H7 (cell line): ENCODE measurements at places on chromosomes 12 and 14.

DNA sequence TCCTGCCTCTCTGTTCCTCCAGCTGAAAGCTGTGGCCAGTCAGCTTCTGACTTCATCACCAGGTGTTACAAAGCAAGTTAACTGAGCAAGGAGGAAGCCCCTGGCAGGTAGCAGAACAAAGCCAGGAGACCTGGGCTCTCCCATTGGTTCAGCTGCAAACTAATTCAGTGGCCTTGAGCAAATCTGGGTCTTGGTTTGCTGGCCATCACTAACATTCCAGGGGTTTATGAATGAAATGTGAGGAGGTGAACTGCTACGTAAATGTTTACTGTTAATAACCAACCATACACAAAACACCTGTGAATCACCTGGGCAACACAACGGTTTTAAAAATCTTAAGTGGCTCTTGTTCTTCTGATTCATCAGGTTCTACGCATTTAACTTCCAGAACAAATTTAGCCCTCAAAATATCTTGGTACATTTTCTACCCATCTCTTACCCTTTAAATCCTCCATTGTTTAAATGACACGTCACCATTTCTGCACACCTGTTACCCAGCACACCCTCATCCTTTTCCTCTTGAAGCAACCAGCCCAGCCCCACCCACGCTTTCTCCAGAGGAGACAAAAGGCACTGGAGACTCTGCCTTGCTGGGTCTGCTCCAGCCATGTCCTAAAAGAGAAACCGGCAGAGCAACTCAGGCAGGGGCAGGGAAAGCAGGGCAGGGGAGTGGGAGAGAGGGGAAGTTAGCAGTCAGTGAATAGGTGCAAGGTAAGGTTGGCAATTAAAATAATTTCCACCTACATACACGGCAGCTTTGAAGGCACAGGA is 49.3 kb upstream of the TSPAN11 start:
- no peak for DNase-seq

DNA sequence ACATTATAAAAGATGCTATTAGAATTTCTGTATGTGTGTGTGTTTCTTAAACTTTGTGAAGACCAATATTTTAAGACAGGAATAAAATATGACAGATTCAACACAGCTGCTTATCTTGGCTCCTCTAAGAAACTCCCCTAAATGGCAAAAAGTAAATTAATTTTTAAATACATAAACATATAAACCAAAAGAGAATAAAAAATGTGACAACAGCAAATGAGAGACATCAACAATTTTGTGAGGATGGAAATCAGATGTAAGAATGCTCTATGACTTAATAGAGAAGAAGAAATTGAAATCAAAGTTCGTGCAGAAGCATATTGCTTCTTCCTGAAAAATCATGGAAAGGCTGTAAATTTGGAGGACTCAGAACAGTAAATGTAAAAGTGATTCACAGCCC is 1083.8 kb downstream of the FLRT2 start:
- DNase-seq = no peak

- DNase-seq = no peak
Measured at GRCh38 chr14:98844456-98844855, 427.5 kb downstream of the BCL11B start.

- DNase-seq = no peak
Measured at GRCh38 chr14:104728631-104729030, 4.6 kb downstream of the ADSS1 start.

DNA sequence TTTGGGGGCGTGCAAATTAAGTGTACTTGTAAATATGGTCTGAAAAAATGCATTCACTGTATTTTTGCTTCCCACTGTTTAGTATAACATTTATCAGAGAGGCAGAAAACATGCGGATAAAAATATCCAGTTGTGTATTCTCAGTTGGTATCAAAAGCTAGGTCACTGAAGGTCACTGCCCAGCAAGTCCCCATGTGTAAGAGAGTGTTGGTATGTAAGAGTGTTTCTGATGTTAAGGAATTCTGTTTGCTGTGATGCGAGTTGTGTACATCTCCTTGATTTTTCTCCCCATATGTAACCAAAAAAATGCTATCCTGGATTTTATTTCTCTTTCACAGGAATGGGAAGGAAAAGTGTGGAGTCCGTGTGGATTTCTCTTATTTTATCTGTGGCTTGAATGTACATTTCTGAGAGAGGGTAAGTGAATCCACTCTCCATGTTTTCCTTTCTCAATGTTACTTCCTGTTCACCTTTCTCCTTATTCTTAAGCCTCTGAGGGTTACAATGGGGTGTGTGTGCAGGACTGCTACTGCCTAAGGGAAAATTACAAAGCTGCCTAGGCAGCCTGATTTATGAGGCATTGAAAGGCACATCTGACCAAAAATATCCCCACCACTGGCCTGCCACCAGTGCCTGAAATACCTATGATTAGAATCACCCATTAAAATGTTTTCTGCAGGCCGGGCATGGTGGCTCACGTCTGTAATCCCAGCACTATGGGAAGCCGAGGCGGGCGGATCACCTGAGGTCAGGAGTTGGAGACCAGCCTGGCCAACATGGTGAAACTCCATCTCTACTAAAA is 97.9 kb upstream of the USP44 start:
- no peak for DNase-seq
